Epithelial cell of proximal tubule (primary cell): ENCODE measurements at places on chromosomes 1 and 21.

DNA sequence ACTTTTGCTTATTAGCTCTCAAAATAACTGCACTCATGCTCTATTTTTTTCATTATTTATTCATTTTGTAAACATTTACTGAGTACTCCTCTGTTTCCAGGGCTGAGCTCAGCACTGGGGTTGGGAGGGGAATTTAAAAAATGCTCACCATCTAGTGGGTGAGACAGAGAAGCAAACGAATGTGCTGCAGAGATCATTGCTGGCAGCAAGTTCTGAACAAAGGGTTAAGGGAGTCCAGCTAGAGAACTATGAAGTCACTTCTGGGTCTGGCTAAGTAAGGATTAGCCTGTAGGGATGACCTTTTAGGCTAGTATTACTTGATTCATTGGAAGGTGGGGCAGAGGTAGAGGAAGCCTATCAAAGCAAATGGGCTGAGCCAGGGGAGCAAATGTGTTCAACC is 99.1 kb upstream of the ZNF644 start:
- DNase-seq: no peak

DNA sequence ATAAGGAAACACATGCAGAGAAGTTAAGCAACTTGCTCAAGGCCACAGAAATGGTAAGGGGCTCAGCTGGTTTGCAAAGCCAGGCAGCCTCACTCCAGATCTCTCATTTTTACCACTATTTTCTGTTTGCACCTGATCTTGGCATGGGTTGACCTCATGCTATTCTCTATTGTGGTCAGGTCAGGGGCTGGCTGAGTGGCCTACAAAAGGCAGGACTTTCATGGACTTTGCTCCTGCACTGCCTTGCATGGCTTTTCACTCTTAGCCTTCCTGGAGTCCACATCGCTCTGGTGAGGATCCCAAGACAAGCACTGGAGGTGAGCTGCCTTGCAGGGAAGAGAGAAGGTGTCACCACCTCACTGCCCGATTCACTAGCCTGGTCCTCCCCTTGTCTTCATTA is 56.8 kb upstream of the CSF3R start:
- no peak for DNase-seq

GRCh38 chr1:156652131-156652991 is 10.4 kb downstream of the BCAN start:
- DNase-seq: no peak

DNA sequence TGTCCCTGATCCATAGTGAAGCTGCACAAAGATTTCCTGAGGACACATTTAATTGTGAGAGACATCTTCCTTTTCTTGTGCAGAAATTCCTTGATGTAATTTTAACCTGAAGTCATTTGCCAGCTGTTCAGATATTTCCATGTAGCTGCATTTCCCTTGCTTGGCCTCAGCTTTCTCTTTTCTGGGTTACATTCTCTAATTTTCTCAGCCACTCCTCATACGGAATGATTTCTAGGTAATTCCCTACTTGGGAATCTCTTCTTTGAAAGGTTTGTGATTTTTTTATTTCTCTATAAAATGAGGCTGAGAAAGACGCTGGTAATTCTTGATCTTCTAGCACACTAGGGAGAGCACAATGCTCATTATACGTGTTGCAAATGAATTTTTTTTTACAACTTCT is 199.0 kb downstream of the PCP4 start:
- DNase-seq: no peak

DNA sequence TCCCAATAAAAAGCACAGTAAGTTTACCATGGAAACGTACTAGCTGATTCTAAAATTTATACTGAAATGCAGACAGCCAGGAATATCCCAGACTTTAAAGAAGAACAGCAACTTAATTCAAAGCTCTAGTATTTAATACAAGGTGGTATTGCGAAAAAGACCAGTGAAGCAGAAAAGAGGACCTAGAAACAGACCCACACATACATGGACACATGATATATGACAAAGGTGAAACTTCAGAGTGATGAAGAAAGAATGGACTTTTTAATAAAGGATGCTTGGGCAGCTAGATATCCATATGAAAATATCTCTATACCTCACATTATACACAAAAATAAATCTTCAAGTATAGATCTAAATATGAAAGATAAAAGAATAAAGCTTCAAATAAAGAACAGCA is 62.6 kb downstream of the COP1 start:
- DNase-seq: no peak

- no peak for DNase-seq
Observed at GRCh38 chr1:245814651-245815050, 659.9 kb downstream of the KIF26B start.

DNA sequence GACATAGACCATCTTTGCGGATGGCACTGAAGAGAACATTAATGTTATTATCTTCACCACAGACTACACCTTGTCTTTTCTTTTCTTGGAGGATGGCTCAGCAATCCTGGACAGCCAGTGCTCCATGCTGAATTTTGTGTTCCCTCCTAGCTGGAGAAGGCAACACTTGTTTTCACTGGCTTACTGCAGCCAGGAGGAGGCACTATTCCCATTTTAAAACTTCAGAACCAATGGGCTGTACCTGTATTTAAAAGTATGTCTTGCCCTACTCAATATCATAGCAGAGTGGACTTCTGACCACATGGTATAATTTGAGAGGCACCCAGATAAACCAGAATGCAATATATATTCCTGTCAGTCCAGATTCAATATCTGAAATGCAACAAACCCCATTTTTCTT is 53.3 kb upstream of the POGK start:
- no peak for DNase-seq

- DNase-seq: peak; percentile 73
Observed at GRCh38 chr1:4963251-4963650, 308.8 kb downstream of the AJAP1 start.

DNA sequence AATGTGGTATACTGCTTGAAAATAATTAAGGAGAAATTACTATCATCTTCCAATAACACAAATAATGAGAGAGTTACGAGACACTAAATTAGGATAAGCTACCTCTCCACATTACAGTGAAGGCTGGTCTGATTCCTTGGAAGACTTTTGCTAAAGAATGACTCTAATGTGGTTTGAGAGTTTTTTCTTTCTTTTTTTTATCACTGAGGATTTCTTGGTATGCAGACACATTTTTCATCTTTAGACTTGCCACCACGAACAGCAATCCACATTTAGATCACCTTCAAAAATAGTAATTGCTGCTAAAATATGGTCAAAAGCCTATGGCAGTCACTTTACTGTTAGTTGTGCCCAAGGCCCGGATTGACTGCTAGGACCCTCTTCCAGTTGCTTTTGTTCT is 16.6 kb upstream of the TMEM35B start:
- DNase-seq: no peak

- no peak for DNase-seq
Observed at GRCh38 chr1:192493584-192493983, 82.0 kb upstream of the RGS1 start.

GRCh38 chr1:240794046-240794843 is 182.3 kb upstream of the GREM2 start:
- no peak for DNase-seq

GRCh38 chr1:112992780-112993179 is 36.8 kb upstream of the SLC16A1 start:
- no peak for DNase-seq

DNA sequence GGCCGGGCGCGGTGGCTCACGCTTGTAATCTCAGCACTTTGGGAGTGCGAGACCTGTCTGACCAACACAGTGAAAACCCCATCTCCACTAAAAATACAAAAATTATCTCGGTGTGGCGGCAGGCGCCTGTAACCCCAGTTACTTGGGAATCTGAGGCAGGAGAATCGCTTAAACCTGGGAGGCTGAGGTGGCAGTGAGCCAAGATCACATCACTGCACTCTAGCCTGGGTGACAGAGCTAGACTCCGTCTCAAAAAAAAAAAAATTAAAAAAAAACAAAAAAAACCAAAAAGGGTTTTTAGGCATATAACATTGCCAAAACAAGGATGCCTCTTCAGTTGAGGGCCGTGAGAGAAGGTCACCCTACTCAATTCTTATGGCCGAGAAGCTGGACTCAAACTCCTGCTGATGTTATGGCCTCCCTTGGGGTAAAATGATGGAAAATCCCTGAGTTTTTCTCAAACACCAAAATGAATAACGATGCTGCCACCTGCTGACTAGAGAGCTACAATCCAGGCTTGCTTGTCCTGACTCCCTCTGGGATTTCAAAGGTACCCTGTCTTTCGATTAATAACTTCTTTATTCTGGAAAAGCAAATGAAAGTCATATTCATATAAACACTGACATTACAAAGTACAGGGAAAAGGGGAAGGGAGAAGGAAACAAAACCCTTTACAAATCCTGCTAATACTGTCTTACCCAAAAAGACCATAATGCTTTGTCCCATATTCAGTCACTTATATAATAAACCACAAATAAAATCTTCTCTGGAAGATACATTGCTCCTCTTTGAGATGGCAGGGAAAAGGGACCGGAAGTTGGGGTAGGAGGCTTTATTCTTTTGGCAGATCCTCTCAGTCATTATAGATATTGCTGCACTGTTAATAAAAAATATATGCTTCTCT is 10.7 kb downstream of the RAB42 start:
- no peak for DNase-seq

- no peak for DNase-seq
Observed at GRCh38 chr21:45039317-45040156, 34.8 kb upstream of the ADARB1 start.

DNA sequence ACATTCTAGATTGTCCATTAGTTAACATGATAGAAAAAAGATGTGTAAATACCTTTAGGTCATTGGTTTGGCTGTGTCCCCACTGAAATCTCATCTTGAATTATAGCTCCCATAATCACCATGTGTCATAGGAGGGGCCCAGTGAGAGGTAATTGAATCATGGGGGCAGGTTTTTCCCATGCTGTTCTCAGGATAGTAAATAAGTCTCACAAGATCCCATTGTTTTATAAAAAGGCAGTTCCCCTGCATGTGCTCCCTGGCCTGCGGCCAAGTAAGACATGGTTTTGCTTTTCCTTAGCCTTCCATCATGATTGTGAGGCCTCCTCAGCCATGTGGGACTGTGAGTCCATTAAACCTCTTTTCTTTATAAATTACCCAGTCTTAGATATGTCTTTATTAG is 32.5 kb upstream of the SLC44A5 start:
- no peak for DNase-seq

- no peak for DNase-seq
Observed at GRCh38 chr1:227883073-227883520, 64.6 kb downstream of the WNT9A start.

GRCh38 chr1:87338566-87338965 is 9.9 kb downstream of the LMO4 start:
- DNase-seq: no peak

DNA sequence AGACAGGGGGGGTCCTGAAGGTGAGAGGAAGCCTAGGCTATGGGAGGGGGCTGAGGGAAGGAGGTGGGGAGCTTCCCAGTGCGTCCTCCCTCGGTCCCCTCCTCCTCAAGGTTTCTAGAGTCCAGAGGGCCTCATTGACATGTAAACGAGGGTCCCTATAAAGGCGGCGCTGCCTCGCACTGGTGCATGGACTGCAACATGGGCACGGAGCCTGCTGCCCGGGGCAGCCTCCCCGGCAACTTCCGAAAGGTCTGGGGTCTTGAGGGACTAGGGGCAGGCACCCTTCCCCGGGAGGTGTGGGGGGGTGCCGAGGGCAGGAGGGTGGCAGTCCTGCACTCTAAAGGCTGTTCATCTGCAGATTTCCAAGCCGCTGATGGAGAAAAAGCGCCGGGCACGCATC is at the start of gene HES3:
HES3 (plus strand) TSS at position 187 of the 400 bp plus-strand sequence; CDS start at position 374, 187 bp downstream.
- DNase-seq: no peak

- DNase-seq: no peak
Observed at GRCh38 chr21:42055425-42055824, 15.7 kb upstream of the UMODL1 start.

- no peak for DNase-seq
Observed at GRCh38 chr1:230365723-230366307, 60.3 kb downstream of the PGBD5 start.

DNA sequence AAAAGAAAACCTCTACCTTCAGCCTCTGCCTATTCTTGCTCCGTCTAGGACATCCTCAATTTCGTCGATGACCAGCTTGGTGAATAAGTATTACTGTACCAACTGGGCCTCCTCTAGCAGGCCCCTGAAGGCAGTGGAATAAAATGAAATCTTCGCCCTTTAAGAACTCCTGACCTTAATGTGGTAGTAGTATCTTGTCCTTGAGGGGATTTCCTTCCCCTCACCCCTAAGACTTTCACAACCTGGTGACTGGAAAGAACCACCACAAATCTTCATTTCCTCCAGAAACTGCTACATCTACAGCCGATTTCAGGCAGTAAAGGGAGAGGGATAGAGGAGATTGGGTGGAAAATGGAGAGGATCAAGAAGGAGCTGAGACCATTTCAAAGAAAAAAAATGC is 1.6 kb upstream of the HAX1 start:
- DNase-seq: no peak

DNA sequence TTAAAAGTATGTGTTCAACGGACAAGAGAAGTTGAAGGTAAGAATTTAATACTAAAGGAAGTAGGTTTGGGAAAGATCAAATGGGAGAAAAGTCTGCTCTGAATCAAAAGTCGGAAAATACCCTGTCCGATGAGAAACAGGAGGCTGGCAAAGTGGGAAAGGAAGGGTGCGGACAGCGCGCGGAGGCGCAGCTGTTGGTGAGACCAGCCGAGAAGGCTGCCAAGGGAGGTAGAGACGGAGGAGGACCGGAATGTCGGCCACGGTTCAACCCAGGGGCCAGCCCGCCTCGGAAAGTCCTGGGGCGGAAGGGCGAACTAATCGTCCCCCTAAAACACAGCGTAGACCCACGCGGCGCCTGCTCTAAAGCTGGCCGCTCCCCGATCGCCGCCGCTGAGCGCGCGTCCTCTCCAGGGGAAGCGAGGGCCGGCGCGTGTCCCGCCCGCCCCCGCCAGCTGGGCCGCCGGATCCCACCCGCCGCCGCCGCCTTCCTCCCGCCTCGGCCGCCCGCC is 639 bp upstream of the SPATA1 start:
- DNase-seq: no peak

- DNase-seq: no peak
Observed at GRCh38 chr1:51423073-51423821, 92.9 kb upstream of the TTC39A start.

- no peak for DNase-seq
Observed at GRCh38 chr1:30329802-30330557, 393.4 kb downstream of the MATN1 start.

GRCh38 chr1:43824795-43825194 is 108.8 kb upstream of the ARTN start:
- no peak for DNase-seq

DNA sequence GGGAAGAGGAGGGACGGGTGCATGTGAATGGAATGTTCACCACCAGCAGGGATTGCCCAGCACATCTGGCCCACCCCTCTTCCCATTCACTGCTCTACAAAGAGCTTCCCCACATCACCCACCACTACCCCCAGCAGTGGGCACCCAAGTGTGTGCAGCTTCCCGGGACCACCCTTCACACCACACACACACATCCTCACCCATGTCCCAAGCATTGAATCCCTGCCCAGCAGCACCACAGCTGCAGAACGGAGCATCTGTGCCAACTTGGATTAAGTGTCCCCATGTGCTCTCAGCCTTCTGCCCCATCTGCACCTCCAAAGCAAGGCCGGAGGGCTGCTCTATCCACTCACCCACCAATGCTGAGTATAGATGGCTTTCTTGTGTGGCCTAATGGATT is 141.4 kb downstream of the PSMG1 start:
- no peak for DNase-seq

- DNase-seq: no peak
Observed at GRCh38 chr1:162823231-162823630, 32.7 kb downstream of the HSD17B7 start.
